Fibroblast of the aortic adventitia (primary cell): ENCODE measurements at places on chromosomes 4 and X. TPM values are rescaled to one million over a fixed set of nuclear protein-coding genes. Genes with fewer than 3 reads are reported as not detected.

AKAP14 gene
- total RNA-seq, result not detected in 2 replicates

AFAP1 gene
- total RNA-seq, result 66.0 and 83.9 TPM in 2 replicates

REELD1 gene
- total RNA-seq, result not detected in 2 replicates

FGFBP2 gene
- not detected in 2 replicates for total RNA-seq

KCND1 gene
- 0.81 and 1.4 TPM in 2 replicates for total RNA-seq

PROM1 gene
- total RNA-seq, result under 0.01 TPM in 1 of 2 replicates, not detected in the other

CT45A2 gene
- total RNA-seq, result not detected in 2 replicates

SOX3 gene
- not detected in 2 replicates for total RNA-seq

BTK gene
- total RNA-seq, result not detected in 2 replicates

PNCK gene
- 0.33 TPM in 1 of 2 replicates, not detected in the other for total RNA-seq
